ENCODE measurements at places on chromosomes 6 and 20.

GRCh38 chr6:169591616-169592015, 110.2 kb downstream of the WDR27 start:
- H3K36me3 ChIP-seq: no peaks in the 10 kb centered on the region
- H3K27me3 ChIP-seq: no peaks in the 10 kb centered on the region
- H3K27ac ChIP-seq: no peak overlapping the region
- no peaks in the 10 kb centered on the region for H3K4me1 ChIP-seq
- no peak for DNase-seq
- no peak overlapping the region for H3K4me3 ChIP-seq

DNA sequence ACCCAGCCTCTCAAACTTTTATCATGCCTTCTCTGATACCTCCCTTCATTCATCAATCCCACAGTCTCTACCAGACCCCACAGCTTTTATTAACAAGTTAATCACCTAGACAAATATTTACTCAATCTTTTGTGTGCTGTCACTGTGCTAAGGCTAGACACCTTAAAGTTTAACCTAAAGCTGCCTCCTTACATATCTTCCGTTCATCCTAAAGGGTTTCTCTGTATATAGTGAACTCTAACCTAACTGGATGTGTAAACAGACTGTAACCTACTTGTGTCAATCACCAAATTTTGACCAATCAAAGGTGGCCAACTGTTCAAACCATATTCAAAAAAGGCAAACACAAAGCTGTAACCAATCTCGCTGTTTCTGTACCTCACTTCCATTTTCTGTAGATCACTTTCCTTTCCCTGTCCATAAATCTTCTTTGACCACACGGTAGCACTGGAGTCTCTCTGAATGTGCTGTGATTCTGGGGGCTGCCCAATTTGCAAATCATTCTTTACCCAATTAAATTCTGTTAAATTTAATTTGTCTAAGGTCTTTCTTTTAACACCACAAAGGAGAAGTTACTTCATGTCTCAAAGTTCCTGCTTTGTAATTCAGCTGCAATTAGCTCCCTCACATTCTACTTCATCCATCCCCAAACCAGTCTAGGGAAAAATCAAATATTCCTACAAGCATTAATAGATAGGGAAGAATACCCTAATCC, 72.5 kb downstream of the ARHGAP18 start:
- no peak for DNase-seq
- H3K36me3 ChIP-seq: no peaks in the 10 kb centered on the region
- H3K4me3 ChIP-seq: no peak overlapping the region
- H3K27me3 ChIP-seq: no peaks in the 10 kb centered on the region

- H3K27me3 ChIP-seq: no peaks in the 10 kb centered on the region
- no peak overlapping the region for H3K4me3 ChIP-seq
- H3K4me1 ChIP-seq: no peaks in the 10 kb centered on the region
- no peaks in the 10 kb centered on the region for H3K36me3 ChIP-seq
- H3K27ac ChIP-seq: no peak overlapping the region
- DNase-seq: no peak
These were observed 31.9 kb upstream of the FABP7 start for GRCh38 chr6:122747573-122747972.

DNA sequence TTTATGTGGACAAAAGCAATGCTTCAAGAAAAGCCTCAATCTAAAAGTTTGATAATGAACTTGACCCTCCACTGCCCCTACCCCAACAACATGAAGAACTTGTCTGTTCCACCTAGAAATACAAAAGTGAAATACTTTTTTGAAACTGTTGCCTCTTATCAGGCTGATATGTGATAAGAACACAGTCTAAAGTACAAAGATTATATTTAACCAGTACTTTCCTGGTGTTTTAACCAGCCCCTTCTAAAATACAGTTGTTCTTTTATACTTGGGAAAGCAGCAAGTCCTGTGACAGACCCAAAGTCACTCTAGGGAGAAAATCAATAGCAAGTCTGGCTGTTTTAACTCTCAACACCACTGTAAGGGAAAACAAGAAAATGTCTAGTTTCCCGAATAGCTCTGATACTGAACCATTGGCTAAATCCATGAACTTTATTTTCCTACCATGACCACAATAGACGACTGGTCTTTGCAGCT, 6.6 kb downstream of the OARD1 start:
- H3K27me3 ChIP-seq: no peaks in the 10 kb centered on the region
- H3K4me3 ChIP-seq: no peak overlapping the region

DNA sequence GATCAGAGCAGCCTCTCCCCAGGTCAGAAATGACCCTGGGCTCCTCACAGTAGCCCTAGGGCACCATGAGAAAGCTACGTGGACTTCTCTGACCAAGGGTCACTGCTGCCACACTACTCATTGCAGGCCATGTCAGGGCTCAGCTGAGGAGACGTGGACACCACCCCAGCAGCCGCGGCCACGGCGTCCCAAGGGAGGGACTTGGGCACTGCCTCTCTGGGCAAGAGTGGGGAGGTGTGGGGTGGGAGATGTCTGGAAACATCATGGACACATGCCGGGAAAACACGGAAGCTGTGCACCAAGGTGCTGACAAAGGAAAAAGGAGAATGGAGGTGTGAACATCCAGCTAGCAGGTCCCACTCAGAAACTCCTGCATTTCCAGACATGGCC, 9.0 kb downstream of the GMEB2 start:
- no peak overlapping the region for H3K4me3 ChIP-seq
- no peak overlapping the region for H3K27ac ChIP-seq
- H3K36me3 ChIP-seq: peaks cover 39% of the 10 kb centered on the region
- H3K4me1 ChIP-seq: no peaks in the 10 kb centered on the region
- no peaks in the 10 kb centered on the region for H3K27me3 ChIP-seq
- DNase-seq: no peak
